Activated naive CD4-positive, alpha-beta T cell treated with anti-CD3 and anti-CD28 coated beads for 36 hours (primary cell): ENCODE measurements at places on chromosomes 3 and 15. TPM values are rescaled to one million over a fixed set of nuclear protein-coding genes. Genes with fewer than 3 reads are reported as not detected.

The CXCR6 gene
- not detected for total RNA-seq

DNA sequence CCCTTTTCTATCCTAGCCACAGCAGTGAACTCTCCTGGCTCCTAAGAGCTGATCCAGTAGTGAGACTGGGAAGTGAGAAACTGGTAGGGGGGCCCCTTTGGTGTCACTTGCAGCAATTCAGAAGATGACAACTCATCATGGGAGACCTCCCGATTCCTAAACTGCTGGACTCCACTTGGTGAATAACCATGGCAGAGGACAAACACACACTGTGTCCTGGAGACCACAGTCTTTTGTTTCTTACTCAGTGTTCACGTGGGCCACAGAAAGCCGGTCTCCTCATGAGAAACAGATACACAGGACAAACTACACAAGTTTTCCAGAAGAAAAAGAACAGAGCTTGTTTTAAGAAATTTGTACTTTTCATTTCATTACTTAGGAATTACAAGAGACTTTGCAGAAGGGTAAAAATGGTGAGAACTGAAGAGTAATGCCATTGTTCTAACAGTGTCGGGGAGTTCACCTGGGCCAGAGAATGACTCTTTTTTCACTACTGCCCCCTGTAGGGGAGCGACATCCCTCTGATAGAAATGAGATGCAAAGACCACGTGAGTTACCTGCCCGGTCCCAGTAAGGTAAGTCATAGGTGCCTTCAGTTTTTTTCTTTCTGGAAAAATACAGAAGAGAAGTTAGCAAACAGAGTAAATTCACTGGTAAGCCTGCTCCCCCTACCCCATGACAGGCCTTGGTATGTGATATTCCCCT, 38.1 kb downstream of the ST3GAL6 start:
- H3K36me3 ChIP-seq: peaks cover 2% of the 10 kb centered on the region
- no peak overlapping the region for H3K27ac ChIP-seq
- H3K4me1 ChIP-seq: no peaks in the 10 kb centered on the region
- H3K4me3 ChIP-seq: no peak overlapping the region
- H3K27me3 ChIP-seq: no peaks in the 10 kb centered on the region
- no peak for DNase-seq

GRCh38 chr3:29406291-29406832, 125.5 kb downstream of the RBMS3 start:
- no peaks in the 10 kb centered on the region for H3K27me3 ChIP-seq
- DNase-seq: no peak

DNA sequence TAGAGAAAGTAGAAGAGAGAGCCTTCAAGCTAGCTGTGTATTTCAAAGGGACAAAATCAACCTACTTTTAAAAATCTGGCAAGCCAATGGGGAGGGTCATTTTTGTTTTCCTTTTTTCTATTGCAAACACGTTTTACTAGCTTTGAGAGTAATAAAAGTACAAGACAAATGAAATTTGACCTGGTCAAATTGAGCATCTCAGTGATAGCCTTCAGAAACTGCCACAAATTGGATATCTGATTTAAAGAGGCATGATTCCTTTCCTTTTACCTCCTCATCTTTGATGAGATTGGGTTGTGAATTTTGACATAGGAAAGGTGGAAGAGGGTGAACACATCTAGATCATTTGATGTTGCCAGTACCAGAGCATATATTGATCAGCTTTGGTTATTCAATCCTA, 53.6 kb upstream of the RBMS3 start:
- no peaks in the 10 kb centered on the region for H3K27me3 ChIP-seq
- no peak for DNase-seq
- H3K36me3 ChIP-seq: no peaks in the 10 kb centered on the region

DNA sequence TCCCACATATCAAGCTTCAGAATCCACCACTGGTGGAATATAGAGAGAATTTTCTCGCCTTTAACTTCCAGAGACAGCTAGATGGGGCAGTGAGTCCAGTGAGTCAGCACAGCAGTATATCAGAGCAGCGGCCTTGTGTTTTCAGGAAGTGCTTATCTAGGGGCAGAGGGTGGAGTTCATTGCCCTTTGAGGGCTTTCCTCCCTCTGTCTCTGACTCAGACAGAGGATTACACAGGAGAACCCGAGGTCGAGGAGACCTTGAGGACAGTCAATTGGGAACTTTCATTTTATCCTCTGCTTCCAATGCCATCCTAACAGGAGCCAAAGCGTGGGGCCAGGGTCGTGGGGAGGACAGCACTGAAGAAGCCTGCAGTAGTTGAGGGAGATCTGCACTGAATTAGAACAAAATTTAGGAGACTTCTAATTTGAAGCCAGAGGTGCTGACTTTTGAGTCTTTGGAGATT, 109.6 kb upstream of the UMPS start:
- H3K4me1 ChIP-seq: peaks cover 43% of the 10 kb centered on the region
- H3K4me3 ChIP-seq: no peak overlapping the region
- H3K36me3 ChIP-seq: no peaks in the 10 kb centered on the region
- H3K27ac ChIP-seq: peak overlapping the region; percentile 7

DNA sequence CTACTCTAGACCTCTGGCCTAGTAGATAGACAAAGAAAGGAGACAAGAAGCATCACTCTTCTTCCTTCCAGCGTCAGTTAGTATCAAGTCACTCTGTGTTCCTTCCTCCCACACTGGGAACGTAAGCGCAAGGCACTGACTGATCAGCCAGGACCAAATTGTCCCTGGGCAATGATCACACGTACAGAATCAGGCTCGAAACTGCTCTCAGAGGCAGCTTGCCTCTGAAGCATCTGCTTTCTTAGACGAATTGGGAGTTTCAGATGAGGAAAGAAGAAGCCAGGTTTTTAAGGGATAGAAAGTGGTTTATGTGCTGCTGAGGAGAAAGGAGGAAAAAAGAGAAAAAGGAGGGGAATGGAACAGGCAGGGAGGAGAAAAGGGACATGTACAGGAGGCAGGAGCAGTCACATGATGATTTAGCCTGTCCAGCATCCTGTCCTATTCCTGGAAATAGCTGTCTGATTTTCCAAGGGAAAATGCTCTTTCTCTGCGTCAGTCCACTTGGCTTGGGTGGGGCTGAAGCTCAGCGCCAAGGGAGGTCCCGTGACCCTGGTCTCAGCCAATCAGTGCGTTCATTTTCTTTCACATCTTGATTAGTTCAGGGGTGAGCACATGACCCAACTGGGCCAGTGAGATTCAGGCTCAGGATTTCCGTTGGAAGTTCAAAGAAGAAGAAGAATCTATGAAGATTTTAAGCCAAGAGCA, 102.0 kb upstream of the PRICKLE2 start:
- H3K27ac ChIP-seq: no peak overlapping the region
- H3K4me3 ChIP-seq: no peak overlapping the region
- no peak for DNase-seq
- peaks cover 6% of the 10 kb centered on the region for H3K27me3 ChIP-seq

DNA sequence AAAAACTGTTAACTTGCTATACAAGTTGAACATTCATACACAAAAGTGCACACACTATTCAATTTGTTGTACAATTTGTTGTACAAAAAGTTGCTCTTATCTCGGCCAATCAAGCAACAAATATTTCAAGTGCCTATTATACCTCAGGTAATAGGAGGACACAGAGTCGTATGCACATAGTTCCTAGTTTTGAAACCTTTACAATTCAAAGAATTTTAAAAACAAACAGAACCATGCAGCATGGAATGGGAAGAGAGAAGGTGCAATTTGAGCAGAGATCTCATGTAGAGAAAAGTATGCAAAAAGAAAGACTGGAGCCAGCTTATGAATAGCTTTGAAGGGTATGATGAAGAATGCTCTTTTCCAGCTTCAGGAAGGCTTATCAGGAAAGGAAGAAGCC, 46.5 kb upstream of the ARPP19 start:
- peaks cover 2% of the 10 kb centered on the region for H3K36me3 ChIP-seq
- no peaks in the 10 kb centered on the region for H3K27me3 ChIP-seq
- no peaks in the 10 kb centered on the region for H3K4me1 ChIP-seq
- H3K27ac ChIP-seq: no peak overlapping the region
- H3K4me3 ChIP-seq: no peak overlapping the region

GRCh38 chr15:49179433-49180190, 9.6 kb downstream of the GALK2 start:
- no peak overlapping the region for H3K27ac ChIP-seq
- H3K4me3 ChIP-seq: no peak overlapping the region
- no peak for DNase-seq
- peaks cover 2% of the 10 kb centered on the region for H3K4me1 ChIP-seq
- H3K36me3 ChIP-seq: peaks cover 12% of the 10 kb centered on the region

GRCh38 chr3:123724306-123724705, 139.5 kb upstream of the HACD2 start:
- no peak for DNase-seq
- H3K4me1 ChIP-seq: no peaks in the 10 kb centered on the region
- H3K27ac ChIP-seq: no peak overlapping the region
- H3K36me3 ChIP-seq: no peaks in the 10 kb centered on the region

DNA sequence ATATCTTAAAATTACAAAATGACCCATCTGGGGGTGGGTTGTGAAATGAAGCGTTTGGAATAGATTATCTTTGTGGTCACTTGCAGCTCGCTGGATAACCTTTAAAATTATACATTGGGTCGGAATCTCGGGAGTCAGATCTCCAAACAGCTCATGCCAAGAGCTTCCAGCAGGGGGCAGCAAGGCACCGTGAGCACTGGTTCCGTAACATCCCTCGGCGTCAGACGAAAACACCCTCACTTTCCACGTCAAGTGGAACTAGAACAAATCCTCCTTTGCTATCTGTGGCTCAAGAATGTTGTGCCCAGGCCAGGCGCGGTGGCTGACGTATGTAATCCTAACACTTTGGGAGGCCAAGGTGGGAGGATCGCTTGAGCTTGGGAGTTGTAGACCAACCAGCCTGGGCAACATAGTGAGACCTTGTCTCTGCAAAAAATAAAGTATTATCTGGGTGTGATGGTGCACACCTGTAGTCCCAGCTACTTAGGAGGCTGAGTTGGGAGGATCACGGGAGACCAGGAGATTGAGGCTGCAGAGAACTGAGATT, 31.1 kb downstream of the UMPS start:
- H3K36me3 ChIP-seq: no peaks in the 10 kb centered on the region
- peak; percentile 87 for DNase-seq
- H3K4me1 ChIP-seq: peaks cover 7% of the 10 kb centered on the region
- H3K4me3 ChIP-seq: peak overlapping the region; percentile 44
- no peaks in the 10 kb centered on the region for H3K27me3 ChIP-seq
- H3K27ac ChIP-seq: no peak overlapping the region

DNA sequence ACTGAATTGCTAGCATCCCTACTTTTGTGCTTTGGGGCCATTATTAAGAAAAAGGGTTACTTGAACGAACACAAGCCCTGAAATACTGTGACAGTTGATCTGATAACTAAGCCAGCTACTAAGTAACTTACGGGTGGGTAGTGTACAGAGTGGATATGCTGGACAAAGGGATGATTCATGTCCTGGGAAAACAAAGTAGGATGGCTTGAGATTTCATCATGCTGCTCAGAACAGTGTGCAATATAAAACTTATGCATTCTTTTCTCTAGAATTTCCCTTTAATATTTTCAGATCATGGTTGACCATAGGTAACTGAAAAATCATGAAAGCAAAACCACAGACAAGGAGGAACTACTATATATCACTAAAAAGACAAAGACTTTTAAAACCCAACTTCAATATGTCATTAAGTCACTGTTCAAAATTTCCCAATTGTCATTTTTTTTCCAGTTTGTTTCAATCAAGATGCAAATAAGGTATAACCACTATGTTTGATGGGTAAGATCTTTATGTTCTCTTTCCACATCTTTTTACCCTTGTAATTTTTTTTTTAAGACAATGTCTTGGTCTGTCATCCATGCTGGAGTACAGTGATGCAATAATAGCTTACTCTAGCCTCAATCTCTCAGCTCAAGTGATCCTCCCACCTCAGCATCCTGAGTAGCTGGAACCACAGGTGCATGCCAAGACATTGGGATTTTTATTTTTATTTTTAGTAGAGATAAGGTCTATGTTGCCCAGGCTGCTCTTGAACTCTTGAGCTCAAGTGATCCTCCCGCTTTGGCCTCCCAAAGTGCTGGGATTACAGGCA, 67.7 kb downstream of the IFT80 start:
- no peak for DNase-seq
- peaks cover 7% of the 10 kb centered on the region for H3K36me3 ChIP-seq
- no peak overlapping the region for H3K27ac ChIP-seq
- H3K4me1 ChIP-seq: no peaks in the 10 kb centered on the region

DNA sequence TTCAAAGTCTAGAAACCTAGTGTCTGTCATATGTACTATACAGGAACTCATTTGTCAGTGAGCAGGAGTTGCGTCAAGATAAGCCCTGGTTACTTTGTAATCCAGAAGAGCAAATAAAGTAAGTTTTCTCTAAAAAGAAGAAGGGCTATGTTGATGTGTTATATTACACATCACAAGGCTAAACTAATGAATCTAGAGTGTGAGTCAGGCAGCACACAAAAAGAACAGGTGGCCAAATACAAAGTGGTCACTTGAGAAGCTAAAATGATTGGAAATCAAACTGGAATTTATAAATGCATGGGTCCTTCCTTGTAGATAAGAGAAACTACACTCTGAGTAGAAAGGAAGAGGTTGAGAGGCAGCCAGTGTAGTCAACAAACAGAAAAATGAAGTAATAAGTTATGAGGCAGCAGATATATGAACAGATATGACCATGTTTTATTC, 771.6 kb downstream of the DIPK2A start:
- DNase-seq: no peak
- no peak overlapping the region for H3K27ac ChIP-seq
- H3K4me1 ChIP-seq: no peaks in the 10 kb centered on the region
- no peaks in the 10 kb centered on the region for H3K27me3 ChIP-seq
- no peak overlapping the region for H3K4me3 ChIP-seq
